ENCODE measurements at places on chromosomes 4 and X. TPM values are rescaled to one million over a fixed set of nuclear protein-coding genes. Genes with fewer than 3 reads are reported as not detected.

DNA sequence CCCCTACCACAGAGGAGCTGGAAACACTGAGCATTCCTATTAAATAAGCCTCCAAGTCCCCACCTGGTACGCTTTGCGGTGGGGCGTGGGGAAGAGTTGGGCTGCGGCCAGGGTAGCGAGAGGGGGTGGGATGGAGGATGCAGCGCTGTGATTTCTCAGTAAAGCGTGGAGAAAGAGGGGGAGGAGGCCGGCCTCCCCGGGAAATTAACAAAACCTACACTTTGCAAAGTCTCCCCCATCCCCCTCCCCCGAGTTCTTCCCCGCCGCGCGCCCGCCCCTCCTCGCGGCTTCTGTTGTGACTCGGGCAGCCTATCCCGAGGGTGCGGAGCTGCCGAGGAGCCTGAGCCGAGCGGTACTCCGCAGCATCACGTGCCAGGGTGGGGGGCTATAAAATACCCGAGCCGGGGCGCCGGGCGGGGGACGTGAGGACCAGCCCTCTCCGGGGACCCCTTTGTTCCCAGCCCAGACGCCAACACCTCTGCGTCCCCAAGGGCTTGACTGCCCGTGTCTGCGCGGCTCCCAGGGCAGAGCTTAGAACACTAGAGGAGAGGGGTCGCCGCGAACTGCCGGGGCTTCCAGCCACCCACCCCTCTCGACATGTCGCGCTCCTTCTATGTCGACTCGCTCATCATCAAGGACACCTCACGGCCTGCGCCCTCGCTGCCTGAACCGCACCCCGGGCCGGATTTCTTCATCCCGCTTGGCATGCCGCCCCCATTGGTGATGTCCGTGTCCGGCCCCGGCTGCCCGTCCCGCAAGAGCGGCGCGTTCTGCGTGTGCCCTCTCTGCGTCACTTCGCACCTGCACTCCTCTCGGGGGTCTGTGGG is at the start of gene GSX2:
TSS of gene GSX2 (plus strand) at position 416 of the 827 bp plus-strand sequence. CDS start at position 598, 182 bp downstream.
- DNase-seq = no peak

FAM47E gene
- not detected for total RNA-seq

HSD17B10 gene
- 158 TPM for total RNA-seq

P2RY8 gene
- 21.8 TPM for total RNA-seq

GRCh38 chr4:169745291-169745690 is 12.5 kb downstream of the HPF1 start:
- DNase-seq = no peak

- DNase-seq = no peak
Measured at GRCh38 chr4:156633847-156634246, 337.8 kb downstream of the PDGFC start.

DNA sequence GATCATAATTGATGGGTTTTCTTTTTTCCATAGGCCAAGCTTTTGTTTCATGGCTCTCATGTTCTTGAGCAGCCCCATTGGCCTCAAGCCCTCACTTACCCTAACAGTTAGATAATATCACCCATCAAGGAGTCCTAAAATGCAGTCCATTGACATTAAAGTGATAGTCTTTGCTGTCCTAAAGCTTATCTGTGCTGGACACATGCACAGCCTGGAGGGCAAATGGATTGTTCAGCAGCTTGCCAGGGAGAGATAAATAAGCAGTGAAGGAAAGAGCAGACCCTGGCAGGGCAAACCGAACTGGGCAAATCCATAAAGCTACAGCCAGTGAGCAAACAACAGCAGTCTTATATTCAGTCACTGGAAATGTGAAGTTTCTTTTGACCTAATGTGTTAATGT is 199.6 kb upstream of the MID1 start:
- no peak for DNase-seq

TIGD4 gene
- total RNA-seq = 0.24 TPM

CLDN2 gene
- not detected for total RNA-seq

EFHC2 gene
- not detected for total RNA-seq

GRCh38 chr4:48190839-48191238 is 56.8 kb upstream of the TXK start:
- no peak for DNase-seq

- no peak for DNase-seq
Measured at GRCh38 chr4:5787311-5787710, 76.3 kb downstream of the EVC start.

DNA sequence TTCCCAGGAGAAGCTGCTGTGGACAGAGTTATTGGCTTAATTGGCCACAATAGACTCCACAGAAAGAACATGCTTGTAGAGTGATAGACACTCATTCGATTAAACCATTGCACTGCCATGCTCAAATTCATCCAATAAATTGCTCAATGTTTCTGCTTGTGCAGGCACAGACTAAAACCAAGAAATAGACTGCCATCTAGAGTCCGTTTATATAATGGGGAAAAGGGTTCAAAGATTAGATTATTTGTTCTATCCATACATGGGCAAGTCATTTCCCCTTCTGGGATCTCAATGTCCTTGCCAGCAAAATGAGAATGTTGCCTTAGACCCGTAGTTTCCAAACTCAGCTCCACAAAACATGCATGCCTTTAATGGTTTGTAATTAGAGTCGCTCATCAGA is 8.7 kb downstream of the SMIM10 start:
- no peak for DNase-seq

- DNase-seq = no peak
Measured at GRCh38 chr4:20196476-20196875, 55.2 kb upstream of the SLIT2 start.

GRCh38 chr4:172096786-172097185 is 283.6 kb downstream of the GALNTL6 start:
- no peak for DNase-seq

DNA sequence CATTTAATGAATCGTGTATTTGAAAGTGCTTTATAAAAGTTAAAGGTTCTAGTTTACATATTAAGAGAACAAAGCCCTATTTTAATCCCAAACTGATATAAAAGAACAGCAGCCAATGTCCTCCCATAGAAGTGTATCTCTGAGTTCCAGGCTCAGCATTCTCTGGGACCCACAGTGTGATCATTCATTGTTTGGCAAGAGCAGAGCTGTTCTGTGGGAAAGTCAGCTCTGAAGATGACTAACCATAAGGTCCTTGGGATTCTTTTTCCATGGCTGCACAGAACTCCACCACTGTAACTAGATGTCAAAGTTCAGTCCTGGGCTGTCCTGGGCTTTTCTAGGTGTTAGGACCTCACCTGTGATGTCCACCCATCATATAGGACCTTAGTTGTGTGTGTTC is 157.0 kb upstream of the TLL1 start:
- no peak for DNase-seq

- no peak for DNase-seq
Measured at GRCh38 chr4:138310498-138310897, 68.3 kb upstream of the SLC7A11 start.

RNF212 gene
- 0.93 TPM for total RNA-seq

GPR82 gene
- total RNA-seq = 0.08 TPM

- DNase-seq = no peak
Measured at GRCh38 chrX:84715315-84715714, 213.1 kb upstream of the HDX start.

HELQ gene
- 8.8 TPM for total RNA-seq

DNA sequence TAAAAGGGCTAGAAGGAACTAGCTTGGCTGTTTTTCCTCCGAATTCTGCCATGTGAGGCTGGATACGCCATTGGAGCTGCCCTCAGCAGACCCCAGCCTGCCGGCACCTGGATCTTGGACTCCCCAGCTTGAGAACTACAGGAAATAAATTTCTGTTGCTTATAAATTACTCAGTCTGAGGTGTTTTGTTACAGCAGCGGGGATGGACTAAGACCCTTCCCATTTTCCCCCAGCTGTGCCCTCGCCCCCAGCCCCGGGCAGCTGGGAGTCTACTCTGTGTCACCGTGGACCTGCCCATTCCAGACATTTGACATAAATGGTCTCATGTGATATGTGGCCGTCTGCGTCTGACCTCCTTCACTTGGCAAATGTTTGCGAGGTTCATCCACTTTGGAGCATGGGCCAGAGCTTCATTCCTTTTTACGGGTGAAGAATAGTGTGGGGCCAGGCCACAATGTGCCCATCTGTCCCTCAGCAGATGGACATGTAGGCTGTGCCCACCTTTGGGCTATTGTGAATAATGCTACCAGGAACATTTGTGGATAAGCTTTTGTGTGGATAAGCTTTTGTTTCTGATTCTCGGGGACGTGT is 30.7 kb upstream of the SPON2 start:
- no peak for DNase-seq

DNA sequence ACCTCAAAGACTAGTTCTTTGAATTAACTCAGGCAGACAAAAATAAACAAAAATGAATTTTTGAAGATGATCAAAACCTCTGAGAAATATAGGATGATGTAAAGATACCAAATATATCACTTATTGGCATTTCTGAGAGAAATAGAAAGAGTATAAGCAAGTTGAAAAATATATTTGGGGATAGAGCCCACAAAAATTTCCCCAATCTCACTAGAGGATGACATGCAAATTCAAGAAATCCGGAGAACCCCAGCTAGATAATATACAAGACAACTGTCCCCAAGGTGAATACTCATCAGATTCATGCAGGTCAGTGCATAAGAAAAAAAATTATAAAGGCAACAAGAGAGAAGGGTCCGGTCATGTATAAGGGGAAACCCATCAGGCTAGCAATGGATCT is 129.1 kb downstream of the CXXC4 start:
- no peak for DNase-seq

AWAT2 gene
- total RNA-seq = not detected

- peak; percentile 17 for DNase-seq
Measured at GRCh38 chrX:47623540-47624027, 3.9 kb upstream of the SYN1 start.

DNA sequence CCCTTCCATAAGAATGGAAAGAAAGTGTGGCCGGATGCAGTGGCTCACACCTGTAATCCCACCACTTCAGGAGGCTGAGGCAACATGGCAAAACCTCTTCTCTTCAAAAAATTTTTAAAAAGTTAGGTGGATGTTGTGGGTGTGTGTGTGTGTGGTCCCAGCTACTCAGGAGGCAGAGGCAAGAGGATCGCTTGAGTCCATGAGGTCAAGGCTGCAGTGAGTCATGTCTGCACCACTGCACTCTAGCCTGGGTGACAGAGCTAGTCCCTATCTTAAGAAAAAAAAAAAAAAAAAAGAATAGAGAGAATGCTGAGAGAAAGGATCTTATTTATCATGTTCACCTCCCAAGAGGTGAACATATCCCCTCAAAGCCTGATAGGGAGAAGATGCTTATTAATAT is 492.1 kb upstream of the SMIM31 start:
- DNase-seq = no peak

DNA sequence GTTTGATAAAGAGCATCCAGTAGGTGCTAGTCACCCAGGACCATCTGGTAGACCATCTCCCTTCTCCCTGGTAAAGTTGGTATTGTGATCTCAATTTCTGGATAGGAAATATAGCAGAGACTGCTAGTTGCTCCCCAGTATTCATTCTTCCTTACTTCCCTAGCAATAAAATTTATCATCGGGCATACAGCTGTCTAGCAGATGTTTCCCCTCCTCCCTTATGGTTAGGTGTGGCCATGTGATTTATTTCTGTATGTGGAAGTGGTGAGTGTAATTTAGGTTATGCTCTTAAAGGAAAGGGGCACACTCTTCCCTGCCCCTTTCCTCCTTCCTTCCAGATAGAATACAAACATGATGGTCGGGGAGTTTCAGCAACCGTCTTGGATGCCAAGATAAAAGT is 12.3 kb upstream of the KCND1 start:
- no peak for DNase-seq

DNA sequence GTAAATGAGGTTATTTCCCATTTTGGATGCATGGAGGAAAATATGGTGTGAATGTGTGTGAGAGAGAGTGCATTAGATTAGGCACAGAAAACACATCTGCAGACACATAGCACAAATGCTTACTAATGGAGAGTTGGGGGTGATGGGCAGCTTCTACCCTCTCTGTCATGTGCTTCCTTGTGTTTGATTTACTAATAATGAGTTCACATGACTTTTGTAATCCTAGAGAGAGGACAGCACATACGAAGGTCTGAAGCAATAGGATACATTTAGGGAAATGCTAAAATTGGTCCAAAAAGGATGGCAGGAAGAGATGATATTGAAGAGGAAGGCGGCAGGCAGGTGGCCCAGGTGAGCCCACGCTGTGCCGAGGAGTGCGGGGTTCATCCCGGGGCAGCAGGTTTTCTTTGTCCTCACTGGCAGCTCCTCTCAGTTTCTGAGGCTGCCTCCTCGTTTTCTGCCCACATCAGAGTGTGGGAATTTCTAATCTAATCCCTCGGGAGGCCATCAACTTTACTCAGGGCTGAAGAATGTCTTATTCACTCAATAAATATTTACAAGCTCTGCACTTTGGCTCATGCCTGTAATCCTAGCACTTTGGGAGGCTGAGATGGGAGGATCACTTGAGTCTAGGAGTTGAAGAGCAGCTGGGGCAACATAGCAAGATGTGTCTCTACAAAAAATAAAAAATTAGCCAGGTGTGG is 15.9 kb upstream of the MAP9 start:
- DNase-seq = no peak

DNA sequence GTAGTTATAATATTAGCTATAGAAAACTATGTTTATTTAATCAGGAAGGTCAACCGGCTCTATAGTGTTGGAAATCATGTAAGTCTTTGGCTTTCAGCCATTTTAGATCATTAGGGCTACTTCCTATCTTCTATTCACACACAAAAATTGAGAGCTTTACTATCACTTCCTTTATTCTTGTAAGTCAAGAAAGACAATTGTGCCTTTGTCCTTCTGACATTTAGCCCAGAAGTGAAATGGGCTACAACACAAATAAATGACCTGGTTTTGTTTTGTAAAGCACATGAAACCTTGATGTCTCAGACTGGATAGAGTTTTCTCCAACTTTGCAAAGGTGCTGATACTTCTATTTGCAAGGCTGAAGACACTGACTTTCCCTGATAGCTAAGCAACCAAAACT is 122.4 kb upstream of the ACSL4 start:
- DNase-seq = no peak

SLC9B1 gene
- total RNA-seq = 0.52 TPM

GRCh38 chrX:75781611-75782010 is 3.4 kb downstream of the MAGEE2 start:
- no peak for DNase-seq

- no peak for DNase-seq
Measured at GRCh38 chr4:1859389-1859753, 3.4 kb upstream of the LETM1 start.

DNA sequence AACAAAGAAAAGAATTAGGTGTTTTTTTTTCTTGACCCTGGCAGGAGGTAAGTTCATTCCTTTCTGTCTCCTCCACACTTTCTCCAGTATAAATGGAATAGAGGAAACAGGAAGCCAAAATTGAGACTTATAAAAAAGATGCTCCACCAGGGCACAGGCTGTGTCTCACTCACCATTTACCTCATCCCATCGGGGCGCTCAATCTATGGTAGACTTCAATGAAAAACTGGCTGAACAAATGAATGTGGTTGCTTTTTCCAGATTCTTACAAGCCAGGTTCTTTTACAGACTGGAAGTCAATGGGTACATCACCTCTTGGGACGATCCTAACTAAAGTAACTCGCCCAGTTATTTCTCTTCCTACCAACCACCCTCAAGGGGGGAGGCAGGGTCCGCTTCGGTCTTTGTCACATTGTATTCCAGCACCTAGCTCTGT is 685 bp downstream of the COMMD8 start:
- DNase-seq = no peak

MMRN1 gene
- not detected for total RNA-seq

All from activated T-helper 1 cell treated with anti-CD3 and anti-CD28 coated beads, Interleukin-12 subunit alpha, Interleukin-12 subunit beta, Interleukin-2, Interleukin-4 antibody, amounts not matched to agents 30 ng/mL and 10 ng/mL and 1 ng/mL, durations not matched to agents 14 hours and 24 hours and 36 hours (primary cell).